Sigmoid colon (tissue), 7 donors: ENCODE measurements at places on chromosomes 5 and 9. TPM values are rescaled to one million over a fixed set of nuclear protein-coding genes. Genes with fewer than 3 reads are reported as not detected.

The IL4 gene
- polyA plus RNA-seq: not detected

DNA sequence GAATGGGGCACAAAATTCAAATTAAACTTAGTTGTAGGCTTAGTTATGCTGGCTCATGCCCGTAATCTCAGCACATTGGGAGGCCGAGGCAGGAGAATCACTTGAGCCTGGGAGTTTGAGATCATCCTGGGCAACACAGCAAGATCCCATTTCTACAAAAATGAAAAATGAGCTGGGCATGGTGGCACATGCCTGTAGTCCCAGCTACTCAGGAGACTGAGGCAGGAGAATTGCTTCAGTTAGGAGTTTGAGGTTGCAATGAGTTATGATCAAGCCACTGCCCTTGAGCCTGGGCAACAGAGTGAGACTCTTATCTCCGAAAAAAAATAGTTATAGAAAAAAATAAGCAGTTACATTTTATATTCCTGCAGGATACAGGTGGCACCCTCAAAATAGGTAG, 20.7 kb upstream of the GFPT2 start:
- no peak for DNase-seq

DNA sequence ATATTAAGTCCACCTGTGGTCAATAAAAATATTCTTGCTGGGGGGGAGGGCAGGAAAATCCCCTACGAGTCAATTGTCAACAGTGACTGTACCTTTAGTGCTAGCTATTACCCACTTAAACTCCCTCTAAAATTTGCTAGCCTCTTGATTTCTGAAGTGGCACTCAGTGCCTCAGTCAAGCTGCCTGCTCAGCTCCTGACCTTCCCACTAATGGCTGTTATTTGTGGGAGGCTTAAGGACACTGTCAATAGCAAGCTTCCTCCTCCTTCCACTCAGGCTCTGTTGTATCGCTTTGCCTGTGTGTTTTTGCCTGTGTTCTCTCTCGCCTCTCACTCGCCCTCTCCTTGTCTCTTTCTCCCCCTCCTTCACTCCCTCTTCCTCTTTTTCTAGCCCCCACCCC, 140.8 kb downstream of the BNC2 start:
- no peak for DNase-seq

The BAAT gene
- not detected for polyA plus RNA-seq

The PDE6A gene
- 2.4 TPM for polyA plus RNA-seq

The PCDHGB7 gene
- polyA plus RNA-seq: 0.60 TPM

DNA sequence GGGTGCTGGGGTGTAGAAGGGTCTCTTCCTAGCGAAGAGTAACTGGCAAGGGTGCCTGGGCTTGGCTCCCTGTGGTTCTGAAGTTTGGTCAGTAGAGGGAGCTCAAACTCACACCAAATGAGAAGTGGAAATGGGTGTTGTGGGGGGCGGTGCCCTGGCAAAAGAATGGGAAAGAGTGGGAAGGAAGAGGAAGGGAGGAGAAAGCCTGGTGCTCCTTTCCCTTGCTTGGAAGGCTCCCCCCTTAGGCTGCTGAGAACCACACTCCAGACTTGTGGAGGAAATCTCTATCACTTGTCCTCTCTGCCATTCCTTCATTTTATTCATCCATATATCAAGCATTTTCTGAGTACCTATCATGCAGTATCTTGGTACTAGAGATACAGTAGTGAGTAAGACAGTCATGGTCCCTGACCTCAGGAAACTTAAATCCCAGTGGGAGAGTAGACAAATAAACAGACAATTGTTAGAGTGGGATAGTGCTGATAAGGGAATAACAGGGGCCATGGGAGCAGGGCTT, 13.0 kb downstream of the SLC4A9 start:
- peak; percentile 83 for DNase-seq

DNA sequence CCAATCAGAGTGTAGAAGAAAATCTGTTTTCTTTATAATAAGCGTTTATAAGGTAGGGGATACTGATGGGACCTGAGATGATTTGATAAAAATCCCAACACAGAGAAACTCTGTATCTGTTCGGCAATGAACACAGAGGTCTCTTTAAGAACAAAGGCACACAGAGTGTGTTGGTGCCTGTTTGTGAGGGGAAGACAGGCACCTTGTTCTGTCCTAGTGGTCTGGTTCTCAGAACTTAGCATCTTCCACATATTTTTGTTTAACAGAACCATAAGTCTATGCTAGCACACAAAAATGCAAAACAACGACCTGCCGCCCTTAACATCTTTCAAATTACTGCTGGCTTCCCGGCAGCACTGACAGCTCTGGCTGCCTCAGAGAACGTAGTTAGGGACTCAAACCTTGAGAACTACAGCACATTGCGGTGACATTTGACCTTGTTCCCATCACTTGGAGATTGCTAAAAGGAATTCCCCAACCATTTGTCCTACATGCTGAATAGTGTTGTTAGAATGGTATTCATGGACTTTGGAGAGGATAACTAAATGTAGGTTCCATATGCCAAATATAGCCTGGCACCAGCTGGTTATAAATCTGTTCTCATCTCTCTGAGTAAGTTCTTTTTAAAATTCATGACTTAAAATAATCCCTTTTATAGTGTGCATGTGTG, 871.7 kb upstream of the TYRP1 start:
- no peak for DNase-seq

GRCh38 chr9:21154018-21154608, 12.3 kb downstream of the IFNA21 start:
- no peak for DNase-seq

GRCh38 chr5:138360941-138361452, 8.5 kb downstream of the KDM3B start:
- no peak for DNase-seq

The ATOX1 gene
- polyA plus RNA-seq: 162 TPM
